ENCODE measurements at places on chromosomes 6 and 20.

GRCh38 chr6:118240878-118241528 is 307.1 kb upstream of the PLN start:
- DNase-seq: no peak

DNA sequence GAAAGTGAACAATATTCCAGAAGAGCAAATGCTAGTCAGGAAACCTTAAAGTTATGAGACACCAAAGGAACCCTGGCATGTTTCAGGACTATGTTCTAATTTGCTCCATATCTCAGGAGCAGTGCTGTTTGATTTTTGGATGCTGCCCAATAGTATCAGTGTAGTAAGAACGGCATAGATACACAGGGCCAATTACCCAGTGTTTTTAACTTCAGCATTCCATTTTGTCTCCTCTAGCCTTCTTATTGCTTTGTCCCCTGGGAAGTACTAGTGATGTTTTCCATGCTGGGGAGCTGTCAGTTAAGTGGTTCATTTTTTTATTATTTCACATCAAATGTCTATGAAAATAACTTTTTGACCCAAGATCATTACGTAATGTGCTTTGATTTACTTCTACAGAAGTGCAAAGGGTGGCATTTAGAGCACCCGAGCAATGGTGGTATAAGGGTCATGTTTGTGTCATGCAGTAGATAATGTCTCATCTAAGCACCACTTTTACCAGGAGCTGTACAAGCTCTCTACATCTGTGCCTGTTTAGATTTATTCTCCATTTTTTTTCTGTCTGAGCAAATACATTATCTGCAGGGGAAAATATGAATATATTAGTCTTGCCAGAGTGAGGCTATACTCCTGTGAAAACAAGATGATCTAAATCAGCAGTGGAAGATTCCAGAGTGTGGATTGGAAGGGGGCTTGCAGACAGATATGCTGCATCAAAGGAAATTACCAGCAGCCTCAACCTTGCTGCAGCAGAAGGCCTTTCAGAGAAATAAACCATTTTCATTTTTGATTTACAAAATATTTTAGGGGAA is 198.8 kb upstream of the OPRM1 start:
- DNase-seq: no peak

DNA sequence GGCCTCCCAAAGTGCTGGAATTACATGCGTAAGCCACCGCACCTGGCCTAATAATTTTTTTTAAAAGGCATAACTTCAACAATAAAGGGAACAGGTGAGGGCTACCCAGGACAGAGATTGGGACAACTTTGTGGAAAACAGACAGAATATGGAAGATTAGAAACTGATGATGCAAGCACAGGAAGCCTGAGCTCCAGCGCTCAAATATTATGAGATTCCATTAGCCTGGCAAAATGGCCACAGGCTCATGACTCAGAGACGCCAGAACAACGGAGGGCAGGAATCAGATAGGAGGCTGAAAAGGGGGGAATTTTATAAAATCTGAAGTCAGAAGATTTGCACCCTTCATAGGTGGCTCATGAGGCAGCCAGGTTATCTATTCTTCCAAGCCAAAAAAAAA is 103.1 kb upstream of the MRPS10 start:
- DNase-seq: no peak

DNA sequence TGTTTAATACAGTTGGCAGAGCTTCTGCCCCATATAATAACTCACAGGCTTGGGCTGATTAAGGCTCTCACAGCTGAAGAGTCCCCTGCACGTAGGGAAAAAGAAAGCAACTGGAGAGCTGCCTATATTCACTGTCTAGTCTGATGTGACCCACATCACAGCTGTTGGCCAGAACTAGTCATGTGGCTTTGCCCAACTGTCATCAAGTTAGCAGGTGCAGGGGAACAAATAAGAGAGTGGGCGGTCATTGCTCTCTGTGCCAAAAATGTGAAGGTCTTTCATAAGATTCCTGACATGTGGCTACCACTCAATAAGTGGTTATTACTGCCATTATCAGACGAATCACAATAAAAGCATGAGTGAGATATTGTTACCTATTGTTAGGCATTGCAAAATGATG is 665.2 kb downstream of the DOK5 start:
- DNase-seq: no peak

DNA sequence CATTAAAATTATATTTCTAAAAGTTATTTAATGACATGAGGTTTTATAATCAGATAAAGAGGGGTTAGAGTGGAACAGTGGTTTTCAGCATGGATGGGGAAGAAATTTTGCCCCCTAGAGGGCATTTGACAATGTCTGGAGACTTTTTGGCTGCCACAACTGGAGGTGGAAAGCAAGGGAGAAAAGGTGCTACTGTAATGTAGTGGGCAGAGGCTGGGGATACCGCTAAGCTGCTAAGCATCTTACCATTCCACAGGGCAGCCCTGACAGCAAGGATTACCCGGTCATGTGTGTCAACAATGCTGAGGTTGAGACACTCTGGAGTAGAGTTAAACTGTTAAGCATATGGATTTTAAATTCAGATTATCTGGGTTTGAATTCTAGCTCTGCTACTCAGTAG is 52.9 kb upstream of the FABP7 start:
- no peak for DNase-seq

- no peak for DNase-seq
Observed at GRCh38 chr6:106244931-106245330, 80.6 kb downstream of the ATG5 start.

GRCh38 chr6:109241199-109241598 is 141.1 kb downstream of the CD164 start:
- no peak for DNase-seq

GRCh38 chr6:145373826-145374225 is 361.5 kb downstream of the EPM2A start:
- DNase-seq: no peak

DNA sequence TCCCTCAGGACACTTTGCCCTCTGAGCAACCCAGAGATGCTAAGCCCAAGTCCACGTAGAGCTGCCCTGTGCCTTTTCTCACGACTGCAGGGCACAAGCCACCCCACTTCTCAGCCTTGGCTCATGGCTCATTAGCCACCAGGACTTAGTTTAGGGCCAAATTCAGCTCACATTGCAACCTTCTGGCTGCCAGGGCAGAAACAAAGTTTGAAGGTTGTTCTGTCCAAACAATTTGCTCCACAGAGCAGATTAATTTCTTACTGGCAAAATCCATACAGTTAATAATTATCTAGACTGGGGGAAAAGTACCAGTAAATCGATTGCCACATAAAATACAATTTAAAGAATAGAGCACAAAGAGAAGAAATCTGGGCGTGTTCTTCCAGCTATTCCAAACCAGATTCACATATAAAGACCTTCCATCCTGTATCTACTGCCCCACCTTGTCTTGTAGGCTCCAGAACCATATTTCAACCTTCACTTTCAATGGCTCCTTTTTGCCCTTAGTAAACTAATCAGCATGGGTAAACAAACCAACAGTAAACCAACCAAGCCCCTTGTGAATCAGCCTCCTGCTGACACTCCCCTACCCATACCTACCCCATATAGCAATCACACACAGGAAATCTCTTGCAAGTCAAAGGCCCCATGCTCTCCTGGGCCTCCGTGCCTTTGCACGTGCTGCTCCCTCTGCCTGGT is 101.9 kb downstream of the QRSL1 start:
- DNase-seq: no peak

DNA sequence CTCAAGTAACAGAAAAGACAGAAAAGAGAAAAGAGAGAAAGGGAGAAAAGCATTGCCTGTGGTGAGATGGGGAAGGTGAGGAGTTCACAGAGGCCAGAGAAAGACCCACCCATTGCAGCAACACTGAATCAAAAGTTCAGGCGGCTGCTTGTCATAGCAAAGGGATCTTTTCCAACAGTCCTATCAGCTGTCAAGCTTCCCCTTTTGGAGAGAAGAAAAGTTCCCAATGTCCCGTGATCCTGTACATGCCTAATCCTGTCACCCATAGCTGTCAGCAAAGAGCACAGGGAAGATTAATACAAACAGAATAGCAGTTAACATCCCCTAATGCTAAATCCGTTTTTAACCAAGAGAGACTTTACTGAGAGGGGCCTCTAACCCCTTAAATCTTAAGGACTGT is 8.9 kb upstream of the TRIM38 start:
- no peak for DNase-seq

- DNase-seq: no peak
Observed at GRCh38 chr6:136118787-136119186, 131.3 kb downstream of the MTFR2 start.

DNA sequence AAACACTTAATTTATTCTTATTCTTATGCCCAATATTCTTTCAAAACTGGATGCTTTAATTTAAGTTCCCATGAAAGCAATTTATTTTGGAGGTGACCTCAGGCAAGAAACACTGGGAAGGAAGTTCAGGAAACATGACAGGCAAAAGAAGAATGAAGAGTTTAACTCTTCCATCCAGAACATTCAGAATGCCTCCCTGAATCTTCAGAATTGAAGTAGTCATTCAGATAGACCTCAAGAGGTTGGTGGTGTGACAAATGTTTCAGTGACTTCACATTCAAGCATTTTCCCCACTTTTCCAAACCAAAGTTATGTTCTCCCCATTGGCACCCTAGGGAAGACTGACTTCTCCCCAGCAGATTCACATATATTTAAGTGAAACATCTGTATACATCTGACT is 110.5 kb downstream of the HAO1 start:
- DNase-seq: no peak

DNA sequence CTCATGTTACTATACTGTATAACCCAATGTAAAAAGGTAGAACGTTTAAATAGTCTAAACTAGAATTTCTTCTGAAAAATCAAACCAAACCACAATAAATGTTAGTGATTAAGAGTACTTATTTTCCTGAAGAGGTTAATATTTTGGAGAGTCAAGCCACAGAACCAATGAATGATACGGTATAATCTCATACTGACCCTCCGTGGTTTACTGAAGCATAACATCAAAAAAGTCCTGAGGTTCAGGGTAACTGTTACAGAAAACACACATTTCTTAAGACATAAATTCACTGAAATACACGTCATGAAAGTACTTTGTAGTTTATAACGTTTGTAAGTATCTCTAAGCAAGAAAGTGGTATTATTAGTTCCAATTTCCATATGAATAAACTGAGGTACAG is 28.9 kb downstream of the ESF1 start:
- no peak for DNase-seq

GRCh38 chr6:143585241-143585640 is 73.7 kb upstream of the FUCA2 start:
- no peak for DNase-seq

- no peak for DNase-seq
Observed at GRCh38 chr20:45974896-45975565, 3.0 kb upstream of the ZNF335 start.

DNA sequence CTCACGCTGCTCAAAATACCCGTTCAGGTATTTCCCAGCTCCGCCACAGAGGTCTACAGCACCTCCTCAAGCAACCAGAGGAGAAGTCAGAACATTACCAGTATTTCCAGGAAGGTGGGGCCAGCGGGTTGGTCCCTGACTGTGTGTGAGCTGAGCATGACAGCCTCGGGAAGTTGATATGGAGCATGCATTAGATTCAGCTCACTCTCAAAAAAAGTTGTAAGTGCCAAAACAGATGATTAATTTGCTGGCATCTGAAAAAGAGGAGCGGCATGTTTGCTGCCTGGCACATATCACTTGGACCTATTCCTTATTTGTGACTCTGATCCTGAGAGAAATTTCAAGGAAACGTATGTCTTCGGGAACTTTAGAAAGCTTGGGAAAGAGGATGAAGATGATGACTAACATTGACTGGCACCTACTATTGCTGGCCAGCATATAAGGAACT is 32.3 kb downstream of the ELOVL2 start:
- DNase-seq: no peak

GRCh38 chr6:150251566-150252186 is 108.8 kb downstream of the PPP1R14C start:
- no peak for DNase-seq

- peak; percentile 45 for DNase-seq
Observed at GRCh38 chr20:48823960-48824498, 3.8 kb downstream of the PREX1 start.

DNA sequence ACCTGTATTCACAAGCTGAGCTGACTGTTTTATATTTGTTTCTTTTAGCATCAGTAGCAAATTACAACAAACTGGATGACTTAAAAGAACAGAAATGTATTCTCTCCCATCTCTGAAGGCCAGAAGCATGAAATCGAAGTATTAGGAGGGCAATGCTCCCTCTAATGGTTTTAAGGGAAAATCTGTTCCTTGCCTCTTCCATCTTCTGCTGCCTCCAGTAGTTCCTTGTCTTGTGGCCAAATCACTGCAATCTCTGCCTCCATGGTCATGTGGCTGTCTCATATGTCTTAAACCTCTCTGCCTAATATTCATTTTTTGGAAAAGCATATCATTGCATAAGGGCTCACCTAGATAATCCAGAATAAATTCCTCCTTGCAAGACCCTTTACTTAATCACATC is 25.2 kb upstream of the ASCC3 start:
- no peak for DNase-seq

- no peak for DNase-seq
Observed at GRCh38 chr6:168576388-168576787, 135.4 kb downstream of the SMOC2 start.

DNA sequence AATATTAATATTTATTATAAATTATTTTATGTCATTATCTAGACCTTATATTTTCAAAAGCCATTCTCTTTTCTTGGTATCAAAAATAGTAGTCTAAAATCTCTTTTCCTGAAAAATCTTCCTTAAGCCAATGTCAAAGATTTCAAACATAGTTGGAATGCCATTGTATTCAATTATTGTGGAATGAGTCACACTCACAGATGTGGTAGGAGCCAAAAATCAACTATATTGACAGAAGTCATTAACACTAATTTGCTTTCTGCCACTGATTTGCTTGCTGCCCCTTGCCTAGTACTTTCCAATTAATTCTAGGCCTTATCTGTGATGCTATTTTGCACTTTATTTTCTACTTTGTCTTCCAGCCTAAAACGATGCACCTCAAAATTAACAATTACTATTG is 1326.3 kb upstream of the GJE1 start:
- no peak for DNase-seq

- no peak for DNase-seq
Observed at GRCh38 chr20:4573564-4574355, 147.9 kb upstream of the PRND start.

- DNase-seq: no peak
Observed at GRCh38 chr6:156825475-156825874, 48.3 kb downstream of the ARID1B start.

- DNase-seq: no peak
Observed at GRCh38 chr6:150088481-150089154, 19.7 kb upstream of the ULBP3 start.

DNA sequence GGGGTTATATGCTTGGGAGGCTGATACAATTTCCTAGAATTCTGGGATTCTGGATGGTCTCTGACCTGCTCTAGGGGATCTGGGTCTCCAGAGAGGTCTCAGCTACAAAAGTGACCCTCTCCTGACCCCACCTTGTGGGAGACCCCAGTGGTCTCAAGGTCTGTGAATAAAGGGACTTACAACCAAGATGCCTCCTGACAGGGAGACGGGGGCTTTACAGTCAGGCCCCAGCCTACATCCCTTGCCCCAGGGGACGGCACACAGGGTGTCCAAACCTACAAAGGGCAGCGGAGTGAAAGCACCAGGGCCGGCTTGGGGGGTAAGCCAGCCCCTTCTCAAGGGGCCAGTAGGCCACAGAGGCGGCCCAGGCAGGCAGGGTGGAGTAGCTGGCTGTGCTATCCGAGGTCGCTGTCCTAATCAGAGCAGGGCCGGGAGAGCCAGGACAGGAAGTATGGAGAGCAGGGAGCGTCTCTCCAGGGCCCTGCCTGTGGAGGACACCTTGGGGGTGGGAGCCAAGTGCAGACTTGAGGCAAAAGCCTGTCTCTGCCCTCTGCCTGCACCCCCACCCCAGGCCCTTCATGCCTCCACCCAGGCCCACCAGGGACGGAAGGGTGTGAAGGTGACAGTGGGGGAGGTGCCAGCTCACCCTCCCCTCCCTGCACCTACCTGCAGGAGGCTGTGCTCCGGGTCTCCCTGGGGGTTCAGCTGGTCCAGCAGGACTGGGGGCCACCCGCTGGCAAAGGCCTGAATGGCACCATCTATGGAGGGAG is 3.5 kb downstream of the GFRA4 start:
- DNase-seq: no peak

Measured in effector memory CD4-positive, alpha-beta T cell (primary cell).